ENCODE measurements at places on chromosomes 3 and 15.

- no peak for DNase-seq
Observed at GRCh38 chr15:75675579-75676404, 28.1 kb downstream of the SNX33 start.

DNA sequence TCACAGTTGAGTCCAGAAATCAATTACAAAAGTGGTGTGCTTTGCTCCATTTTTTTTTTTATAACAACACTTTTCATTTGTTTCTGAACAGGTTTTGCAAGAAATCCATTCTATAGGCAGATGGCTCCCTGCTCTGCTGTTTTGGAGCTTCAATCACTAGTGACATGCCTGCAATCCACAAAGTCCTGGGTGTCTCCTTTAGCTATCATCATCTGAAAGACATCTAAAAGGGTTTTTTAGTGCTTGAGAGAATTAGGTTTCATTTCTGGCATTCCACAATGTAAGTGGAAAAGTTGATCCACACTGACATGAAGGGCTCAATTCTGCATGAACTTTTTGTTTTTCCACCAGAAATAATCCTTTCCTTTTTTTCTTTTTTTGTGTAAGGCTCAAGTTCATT lies 24.0 kb upstream of the MEIS2 start:
- no peak for DNase-seq

DNA sequence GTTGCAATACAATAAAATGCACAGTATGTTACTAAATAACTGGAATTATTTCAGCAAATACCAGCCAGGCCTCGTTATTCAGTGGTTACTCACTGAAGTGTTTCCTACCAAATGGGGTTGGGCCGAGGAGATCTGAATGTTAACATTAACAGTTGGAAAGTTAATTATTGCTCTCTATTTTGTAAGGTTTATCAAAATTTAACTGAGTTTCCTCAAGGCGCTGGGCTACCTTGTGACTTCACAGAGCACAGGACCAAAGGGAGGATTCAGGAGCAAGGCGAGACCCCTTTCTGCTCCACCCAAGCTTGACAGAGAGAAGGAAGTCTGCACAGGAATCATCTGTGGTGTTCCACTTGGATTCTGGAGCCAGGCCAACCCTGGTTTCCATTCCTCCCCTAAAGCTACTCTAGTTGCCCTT lies 21.6 kb downstream of the ADAMTS9 start:
- DNase-seq, result no peak

GRCh38 chr15:65512807-65513416 lies 4.6 kb downstream of the DPP8 start:
- DNase-seq, result no peak

DNA sequence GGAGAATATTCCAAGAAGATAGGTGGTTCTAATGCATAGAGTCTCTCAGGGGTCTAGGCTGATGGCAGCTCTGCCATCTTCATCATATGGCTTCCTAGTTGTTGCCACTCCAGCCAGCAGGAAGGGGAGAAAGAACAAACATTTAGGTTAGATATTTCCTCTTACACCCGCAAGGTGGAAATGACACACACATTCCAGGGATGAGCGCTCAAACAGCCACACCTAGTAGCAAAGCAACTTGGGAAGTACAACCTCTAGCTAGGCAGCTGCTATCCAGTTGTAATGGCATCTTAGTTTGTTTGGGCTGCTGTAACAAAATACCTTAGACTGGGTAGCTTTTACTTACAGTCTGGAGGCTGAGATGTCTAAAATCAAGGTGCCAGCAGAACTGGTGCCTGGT lies 51.9 kb upstream of the ADAMTSL3 start:
- no peak for DNase-seq

DNA sequence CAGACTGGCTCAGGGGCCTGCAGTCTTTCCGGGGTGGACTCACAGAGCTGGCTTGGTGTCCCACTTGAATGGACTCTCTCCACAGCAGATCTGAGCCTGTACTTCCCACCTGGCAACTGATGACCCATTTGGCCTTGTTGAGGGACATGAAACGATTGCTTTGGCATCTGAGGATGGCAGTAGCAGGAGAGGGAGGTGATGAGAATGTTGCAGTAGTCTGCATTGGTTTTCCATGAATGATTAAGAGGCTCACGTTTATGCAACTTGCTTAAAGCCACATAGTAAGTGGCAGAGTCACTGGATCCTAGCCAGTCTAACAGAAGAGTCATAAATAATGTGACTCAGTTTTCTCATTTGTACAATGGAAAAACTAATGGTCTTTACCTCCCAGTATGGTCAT lies 21.9 kb downstream of the IL20RB start:
- DNase-seq, result no peak

DNA sequence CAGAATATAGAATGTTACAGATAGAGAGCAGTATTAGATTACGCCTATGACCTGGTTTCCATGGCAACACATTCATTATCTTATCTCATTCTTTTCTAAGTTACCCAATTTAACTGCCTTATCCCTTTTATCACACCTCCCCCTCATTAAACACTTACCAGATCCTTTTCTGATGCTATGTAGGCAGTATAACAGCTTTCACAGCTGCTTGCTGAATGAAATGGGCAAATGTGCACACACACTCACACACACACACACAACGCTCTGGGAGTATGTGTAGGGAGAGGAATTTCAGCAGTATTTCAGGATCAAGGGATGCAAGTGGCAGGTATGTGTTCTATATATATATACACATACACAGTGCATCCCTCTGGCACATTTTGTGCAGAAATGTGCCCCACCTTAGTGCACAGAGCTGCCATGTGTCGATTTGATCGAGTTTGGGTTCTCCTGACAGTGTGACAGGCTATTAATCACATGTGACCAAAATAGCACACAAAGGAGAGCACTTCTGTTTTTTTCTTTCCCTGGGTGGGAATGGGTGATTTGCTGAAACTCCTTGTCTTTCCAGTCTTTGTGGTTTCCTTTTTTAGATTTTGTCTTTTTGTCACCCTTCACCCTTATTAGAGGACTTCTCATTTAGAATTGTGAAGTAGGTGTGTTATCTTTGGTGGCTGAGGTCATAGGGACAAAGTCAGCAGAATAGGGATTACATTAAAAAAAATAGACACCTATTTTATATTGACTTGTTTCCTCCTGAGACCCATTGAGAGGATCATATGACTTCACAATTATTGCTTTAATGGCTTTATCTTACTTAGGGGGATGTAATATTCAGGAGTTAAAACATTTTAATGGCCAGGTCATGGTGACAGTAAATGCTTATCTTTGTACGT lies 553.7 kb downstream of the PDCD6IP start:
- no peak for DNase-seq

DNA sequence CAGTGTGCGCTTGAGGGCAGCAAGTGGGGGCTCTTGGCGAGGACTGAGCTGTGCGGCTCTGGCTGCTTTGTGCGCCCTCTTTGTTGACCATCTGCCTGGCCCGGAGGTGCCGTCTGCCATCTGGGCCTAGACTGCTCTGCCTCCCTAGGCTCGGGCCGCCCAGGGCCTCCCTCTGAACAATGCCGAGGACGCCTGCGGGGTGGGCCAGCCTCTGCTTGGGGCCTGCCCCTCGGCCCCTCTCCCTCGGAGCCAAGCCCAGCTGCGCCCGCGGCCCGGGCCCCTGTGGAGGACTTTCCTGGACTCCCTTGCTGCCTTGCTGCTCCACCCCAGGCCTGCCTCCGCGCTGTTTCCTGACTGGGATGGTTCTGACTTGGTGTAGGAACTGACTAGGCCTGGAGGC lies 31.9 kb upstream of the SPSB4 start:
- DNase-seq, result no peak

- DNase-seq, result no peak
Observed at GRCh38 chr3:15955968-15956367, 158.2 kb upstream of the ANKRD28 start.

- DNase-seq, result no peak
Observed at GRCh38 chr3:149589332-149589731, 68.5 kb downstream of the WWTR1 start.

DNA sequence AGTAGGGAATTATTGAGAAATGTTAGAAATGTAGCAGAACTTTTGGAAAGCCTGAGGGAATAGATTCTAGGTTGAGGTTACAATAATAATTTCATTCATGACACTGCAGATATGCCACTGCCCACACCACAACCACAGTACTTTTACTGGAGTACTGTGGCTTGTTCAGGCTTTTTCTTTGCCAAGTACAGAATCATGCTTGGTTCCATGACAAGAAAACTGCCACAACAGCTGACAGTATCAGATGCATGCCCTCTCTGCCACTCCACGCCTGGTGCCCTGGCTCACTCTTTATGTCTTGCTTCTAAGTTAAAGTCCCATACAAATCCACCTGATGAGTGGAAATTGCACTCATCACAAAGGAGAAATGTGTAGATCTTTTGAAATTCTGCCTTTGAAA lies 398.6 kb downstream of the ZIC1 start:
- no peak for DNase-seq

- DNase-seq, result no peak
Observed at GRCh38 chr3:52002748-52003147, 7.1 kb upstream of the RPL29 start.

- no peak for DNase-seq
Observed at GRCh38 chr15:63176302-63176701, 13.1 kb upstream of the RAB8B start.

GRCh38 chr15:52340093-52340492 lies 44.5 kb upstream of the MYO5C start:
- DNase-seq, result no peak

DNA sequence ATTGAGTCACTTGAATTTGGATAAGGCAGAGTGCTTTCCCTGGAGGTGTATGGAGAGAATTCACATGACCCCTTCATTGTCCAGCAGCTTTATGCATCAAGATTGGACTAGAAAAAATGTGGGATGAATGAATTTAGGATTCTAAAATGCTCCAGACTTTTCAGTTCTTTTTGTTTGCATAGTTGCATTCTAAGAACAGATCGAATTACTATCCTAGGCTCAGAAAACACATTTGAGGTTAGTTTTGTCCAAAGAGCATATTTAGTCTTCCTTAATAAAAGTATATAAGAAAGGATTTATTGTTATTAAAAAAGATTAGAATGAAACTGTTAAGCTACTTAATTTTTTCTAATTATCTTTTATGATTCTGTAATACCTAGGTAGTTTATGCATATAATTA lies 127.4 kb downstream of the UBE2E2 start:
- no peak for DNase-seq

GRCh38 chr3:115478359-115478758 lies 145.0 kb upstream of the GAP43 start:
- DNase-seq, result no peak

- DNase-seq, result no peak
Observed at GRCh38 chr3:122697952-122698620, 17.4 kb downstream of the PARP14 start.

DNA sequence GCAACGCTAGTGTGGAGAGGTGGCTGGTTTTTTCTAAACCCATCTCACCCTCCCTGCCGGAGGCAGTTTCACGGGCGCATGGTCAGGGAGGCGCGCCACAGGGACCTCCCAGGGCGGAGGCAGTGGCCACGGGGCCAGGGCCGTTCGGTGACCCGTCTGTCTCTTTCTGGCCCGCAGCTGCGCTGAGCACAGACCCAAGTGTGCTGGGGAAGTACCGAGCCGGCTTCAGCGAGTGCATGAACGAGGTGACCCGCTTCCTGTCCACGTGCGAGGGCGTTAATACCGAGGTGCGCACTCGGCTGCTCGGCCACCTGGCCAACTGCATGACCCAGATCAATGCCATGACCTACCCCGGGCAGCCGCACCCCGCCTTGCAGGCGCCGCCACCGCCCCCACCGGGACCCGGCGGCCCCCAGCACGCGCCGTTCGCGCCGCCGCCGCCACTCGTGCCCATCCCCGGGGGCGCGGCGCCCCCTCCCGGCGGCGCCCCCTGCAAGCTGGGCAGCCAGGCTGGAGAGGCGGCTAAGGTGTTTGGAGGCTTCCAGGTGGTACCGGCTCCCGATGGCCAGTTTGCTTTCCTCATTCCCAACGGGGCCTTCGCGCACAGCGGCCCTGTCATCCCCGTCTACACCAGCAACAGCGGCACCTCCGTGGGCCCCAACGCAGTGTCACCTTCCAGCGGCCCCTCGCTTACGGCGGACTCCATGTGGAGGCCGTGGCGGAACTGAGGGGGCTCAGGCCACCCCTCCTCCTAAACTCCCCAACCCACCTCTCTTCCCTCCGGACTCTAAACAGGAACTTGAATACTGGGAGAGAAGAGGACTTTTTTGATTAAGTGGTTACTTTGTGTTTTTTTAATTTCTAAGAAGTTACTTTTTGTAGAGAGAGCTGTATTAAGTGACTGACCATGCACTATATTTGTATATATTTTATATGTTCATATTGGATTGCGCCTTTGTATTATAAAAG lies 1.8 kb downstream of the HES1 start:
- DNase-seq, result no peak

DNA sequence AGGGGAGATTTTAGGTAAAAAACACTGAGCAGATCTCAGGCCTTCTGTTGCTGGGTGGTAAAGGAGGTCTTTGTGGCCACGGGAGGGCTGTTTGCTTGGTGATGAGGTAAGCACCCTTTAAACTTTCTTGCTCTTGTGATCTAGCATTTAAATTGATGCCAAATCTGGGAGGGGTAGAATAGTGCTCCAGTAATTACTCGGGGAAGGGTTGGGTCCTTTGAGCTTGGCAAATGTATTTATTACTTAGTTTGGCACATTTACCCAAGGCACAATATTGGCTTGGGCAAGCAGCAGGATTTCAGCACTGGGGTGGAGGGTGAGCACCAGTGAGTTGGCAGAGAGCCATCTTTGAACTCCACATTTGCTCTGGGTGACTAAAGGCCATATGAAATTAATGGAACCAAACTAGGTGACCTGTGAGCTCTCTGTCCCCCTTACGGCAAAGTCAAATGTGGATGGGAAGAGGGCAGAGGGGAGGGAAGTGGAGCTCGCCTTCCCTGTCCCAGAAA lies 185.9 kb upstream of the ONECUT1 start:
- DNase-seq, result no peak

Data from stimulated activated CD4-positive, alpha-beta T cell treated with anti-CD3 and anti-CD28 coated beads, TNF-alpha, amount 100 ng/mL, for 48 hours (primary cell).